Sigmoid colon (tissue), 7 donors: ENCODE measurements at places on chromosomes 7 and 10. TPM values are rescaled to one million over a fixed set of nuclear protein-coding genes. Genes with fewer than 3 reads are reported as not detected.

DNA sequence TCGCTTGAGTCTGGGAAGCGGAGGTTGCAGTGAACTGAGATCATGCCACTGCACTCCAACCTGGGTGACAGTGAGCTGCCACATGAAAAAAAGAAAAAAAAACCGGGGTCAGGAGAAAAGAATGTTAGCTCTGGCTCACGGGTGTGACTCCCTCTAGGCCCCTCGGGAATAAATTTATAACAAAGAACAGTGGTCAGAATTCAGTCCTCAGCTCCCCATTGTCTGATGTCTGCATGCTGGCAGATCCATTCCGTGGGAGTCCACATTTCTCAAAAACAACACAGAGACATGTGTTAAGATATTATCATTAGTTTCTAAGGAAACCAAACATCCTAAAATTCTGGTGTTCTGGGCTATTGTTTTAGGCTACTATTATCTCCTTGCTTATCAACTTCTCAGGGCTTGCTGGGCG is 90.6 kb downstream of the MARCHF5 start:
- no peak for DNase-seq

DNA sequence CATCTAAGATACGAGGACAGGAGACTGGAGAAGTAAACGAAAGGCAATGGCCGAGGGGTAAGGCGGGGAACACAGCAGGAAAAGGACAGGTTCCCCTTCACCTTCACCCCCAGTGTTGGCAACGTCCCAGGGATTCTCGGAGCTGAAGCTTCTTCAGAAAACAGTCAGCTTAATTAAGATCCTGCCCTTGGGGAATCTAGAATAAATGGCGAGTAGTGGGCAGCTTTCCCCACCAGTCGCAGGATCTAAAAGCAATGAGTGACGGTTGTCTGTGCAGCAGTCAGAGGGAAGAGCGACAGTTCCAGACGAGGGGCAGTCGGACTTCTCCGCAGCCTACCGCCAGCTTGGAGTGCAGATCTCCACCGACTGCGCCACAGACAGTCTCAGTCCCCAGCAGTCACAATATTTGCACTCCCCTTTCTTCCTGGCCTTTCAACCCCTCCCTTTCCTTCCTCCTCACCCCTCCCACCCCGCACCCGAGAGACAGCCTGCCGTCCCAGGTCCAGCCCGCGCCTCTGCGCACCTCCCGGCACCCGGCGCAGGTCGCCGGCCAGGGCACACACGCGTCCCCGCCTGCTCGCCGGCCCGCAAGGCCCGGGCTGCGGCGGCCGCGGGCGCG is 10.9 kb upstream of the SP8 start:
- DNase-seq, result no peak

Gene ACTL6B
- total RNA-seq, result 0.71 TPM

- no peak for DNase-seq
These were observed 44.1 kb upstream of the CDK6 start for GRCh38 chr7:92880212-92881090.

- no peak for DNase-seq
These were observed 16.6 kb upstream of the WDFY4 start for GRCh38 chr10:48667960-48668590.

DNA sequence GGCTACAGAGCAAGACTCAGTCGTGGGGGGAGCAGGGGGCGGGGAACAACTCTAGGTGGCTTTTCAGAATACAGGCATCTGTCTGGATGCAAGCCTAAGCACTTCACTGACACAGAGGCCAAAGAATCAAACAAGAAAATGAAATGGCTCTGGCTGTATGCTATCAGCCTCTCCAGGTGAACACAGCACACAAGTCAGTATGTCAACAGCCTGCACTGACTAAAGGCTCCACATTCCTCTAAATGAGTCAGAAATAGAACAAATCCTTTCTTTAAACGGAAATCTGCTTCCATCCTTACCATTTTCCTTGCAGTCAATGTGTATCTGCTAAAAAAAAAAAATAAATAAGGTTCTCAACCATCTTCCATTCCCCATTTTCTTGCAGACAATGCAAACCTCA is 88.3 kb downstream of the ARMH3 start:
- DNase-seq, result no peak

DNA sequence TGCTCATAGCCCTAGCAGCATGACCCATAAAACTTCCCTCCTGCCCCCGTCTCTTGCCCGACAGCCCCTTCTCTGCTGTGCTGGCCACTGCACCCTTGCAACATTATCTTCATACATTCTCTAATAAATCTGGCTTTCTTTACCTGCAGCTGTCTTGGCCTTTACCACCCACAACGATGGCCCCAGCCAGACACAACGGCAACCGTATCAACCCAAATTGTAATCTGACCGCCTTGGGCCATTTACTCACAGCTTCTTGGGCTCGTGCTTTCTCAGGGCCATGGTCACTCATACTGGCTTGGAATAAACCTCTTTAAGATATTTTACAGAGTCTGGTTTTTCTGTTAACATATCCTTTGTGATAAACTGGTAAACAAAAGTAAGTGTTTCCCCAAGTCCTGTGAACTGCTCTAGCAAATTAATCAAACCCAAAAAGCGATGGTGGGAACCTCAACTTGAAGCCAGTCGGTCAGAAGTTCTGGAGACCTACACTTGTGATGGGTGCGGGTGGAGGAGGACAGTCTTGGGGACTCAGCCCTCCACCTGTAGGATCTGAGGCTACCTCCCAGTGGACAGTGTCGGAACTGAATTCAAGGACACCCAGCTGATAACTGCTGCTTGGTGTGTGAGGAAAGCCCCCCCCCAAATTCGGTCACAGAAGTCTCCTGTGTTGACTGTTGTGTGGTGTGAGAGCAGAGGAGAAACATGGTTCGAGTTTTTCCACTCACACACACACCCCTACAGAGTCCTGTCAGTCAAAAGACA is 87.6 kb upstream of the ATP6V0A4 start:
- no peak for DNase-seq

- DNase-seq, result no peak
These were observed 21.8 kb downstream of the IFT22 start for GRCh38 chr7:101299511-101300464.
